Mesenchymal stem cell (in vitro differentiated cells and primary cell): ENCODE measurements at places on chromosomes 11 and 22.

- H3K27me3 ChIP-seq = peaks cover 3% of the 10 kb centered on the region
- no peaks in the 10 kb centered on the region for H3K4me1 ChIP-seq
- no peaks in the 10 kb centered on the region for H3K36me3 ChIP-seq
- no peak for DNase-seq
- H3K4me3 ChIP-seq = no peak overlapping the region
These were observed 77.6 kb downstream of the LIF start for GRCh38 chr22:30169002-30169401.

DNA sequence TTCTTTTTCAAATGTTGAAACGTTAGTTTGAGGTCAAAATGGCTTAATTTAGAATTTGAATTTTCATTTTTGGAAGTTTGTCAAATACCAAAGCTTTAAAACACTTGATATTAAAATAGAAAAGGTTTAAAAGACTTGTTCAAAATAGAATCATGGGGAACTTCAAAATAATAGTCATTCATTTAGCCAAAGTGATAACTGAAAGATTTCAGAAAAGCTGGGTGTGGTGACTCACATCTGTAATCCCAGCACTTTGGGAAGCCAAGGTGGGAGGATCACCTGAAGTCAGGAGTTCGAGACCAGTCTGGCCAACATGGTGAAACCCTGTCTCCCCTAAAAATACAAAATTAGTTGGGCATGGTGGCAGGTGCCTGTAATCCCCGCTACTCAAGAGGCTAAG is 10.9 kb downstream of the GSTP1 start:
- no peaks in the 10 kb centered on the region for H3K36me3 ChIP-seq
- no peak for DNase-seq
- peaks cover 21% of the 10 kb centered on the region for H3K27me3 ChIP-seq
- no peak overlapping the region for H3K4me3 ChIP-seq

- H3K36me3 ChIP-seq = peaks cover 46% of the 10 kb centered on the region
- no peak for DNase-seq
- H3K4me3 ChIP-seq = no peak overlapping the region
- H3K27me3 ChIP-seq = no peaks in the 10 kb centered on the region
These were observed 45.6 kb upstream of the CHRM4 start for GRCh38 chr11:46437122-46437689.

DNA sequence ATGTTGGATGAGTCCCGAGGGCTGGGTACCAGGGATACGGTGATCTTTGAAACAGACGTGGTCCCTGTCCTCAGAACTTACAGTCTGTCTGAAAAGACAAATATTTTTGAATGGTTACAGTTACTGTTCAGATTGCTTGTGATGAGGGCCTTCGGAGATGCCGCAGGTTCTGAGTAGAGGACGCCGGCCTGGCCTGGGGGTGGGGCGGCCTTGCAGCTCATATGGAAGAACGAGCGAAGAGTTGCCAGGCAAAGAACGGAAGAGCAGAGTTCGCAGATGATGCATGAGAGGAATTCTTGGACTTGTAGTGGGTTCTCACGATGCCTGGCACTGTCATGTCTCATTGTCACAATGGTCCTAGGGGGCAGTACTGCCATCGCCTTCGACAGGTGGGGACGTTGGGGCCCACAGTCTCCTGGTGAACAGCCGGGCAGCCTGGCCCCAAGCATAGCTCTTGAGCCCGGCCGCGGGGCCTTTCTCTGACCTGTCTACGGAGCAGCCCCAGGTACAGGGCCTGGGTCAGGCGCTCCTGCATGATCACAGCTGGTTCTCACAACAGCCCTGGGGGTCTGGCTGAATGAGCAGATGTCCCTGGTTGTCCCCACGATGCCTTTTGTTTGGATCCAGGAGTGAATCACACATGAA is 60.9 kb upstream of the PARVG start:
- H3K4me3 ChIP-seq = no peak overlapping the region
- no peaks in the 10 kb centered on the region for H3K27me3 ChIP-seq
- no peaks in the 10 kb centered on the region for H3K4me1 ChIP-seq
- H3K36me3 ChIP-seq = peaks cover 10% of the 10 kb centered on the region
- DNase-seq = no peak
- H3K27ac ChIP-seq = no peak overlapping the region

DNA sequence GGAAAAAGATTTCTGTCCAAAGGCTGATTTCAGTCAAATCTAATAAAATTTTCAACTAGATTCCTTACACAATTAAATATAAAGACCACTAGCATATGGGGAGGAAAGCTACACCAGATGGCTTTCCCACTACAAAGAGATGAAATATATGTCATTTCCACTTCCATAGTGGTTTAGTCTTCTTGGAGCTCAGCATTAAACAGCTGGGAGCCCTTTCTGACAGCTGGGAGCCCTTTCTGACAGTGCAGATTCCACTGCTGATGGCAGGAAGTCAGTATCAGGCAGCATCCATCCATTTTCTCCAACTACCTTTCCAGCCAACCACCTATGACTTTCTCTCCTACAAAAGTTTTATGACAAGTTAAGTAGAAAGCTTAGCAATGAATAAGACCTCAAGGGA is 177.9 kb downstream of the RRAS2 start:
- H3K36me3 ChIP-seq = no peaks in the 10 kb centered on the region
- DNase-seq = no peak
- no peak overlapping the region for H3K4me3 ChIP-seq
- H3K27ac ChIP-seq = no peak overlapping the region

DNA sequence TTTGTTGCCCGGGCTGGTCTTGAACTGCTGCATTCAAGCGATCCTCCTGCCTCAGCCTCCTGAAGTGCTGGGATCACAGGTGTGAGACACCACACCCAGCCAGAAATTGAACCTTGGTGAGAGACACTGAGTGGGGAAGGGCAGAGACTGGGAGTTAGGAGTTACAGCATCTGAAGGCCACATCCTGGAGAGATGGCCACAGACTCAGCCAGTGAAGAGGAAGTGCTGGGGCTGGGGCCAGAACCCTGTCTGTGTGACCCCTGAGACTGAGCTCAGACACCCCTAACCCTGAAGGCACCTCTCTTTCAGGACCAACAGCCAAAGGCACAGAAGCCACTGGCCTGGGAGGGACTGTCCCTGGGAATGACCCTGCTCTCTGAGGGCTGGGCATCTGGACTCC is 33.8 kb downstream of the TXN2 start:
- H3K4me1 ChIP-seq = peaks cover 26% of the 10 kb centered on the region
- no peak overlapping the region for H3K27ac ChIP-seq
- no peak for DNase-seq
- H3K27me3 ChIP-seq = no peaks in the 10 kb centered on the region
- H3K4me3 ChIP-seq = no peak overlapping the region
- H3K36me3 ChIP-seq = no peaks in the 10 kb centered on the region

DNA sequence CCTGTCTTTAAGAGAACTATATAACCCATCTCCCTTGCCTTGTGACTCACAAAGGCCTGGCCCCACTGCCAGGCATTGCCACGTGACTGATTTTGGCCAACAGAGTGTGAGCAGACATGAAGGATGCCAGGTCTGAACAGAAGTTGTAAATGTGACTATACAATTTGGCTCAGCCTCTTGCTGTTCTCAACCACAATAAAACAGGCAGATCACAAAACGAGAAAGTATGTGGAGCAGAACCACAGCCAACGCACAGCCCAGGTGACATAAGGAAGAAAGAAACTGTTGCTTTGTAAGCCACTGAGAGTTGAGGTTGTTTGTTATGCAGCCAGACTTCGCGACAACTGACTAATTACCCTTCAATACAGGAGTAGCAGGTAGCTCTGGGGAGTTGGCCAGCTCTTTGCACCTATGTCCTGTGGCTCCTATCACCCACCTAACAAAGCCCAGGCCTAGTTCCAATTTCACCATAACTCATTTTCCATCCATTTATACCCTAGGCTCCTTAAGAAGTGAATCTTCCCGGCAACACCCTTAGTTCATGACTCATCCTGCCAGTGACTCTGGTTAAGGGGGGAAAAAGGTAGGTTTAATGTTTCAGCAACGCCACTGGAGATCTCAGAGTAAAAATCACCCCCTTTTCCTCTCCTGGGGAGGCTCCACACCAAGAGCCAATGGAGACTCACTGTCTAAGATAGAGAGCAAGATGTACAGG is 53.7 kb downstream of the GALNT18 start:
- H3K27ac ChIP-seq = no peak overlapping the region
- peaks cover 30% of the 10 kb centered on the region for H3K27me3 ChIP-seq
- H3K36me3 ChIP-seq = no peaks in the 10 kb centered on the region
- peak; percentile 15 for DNase-seq

DNA sequence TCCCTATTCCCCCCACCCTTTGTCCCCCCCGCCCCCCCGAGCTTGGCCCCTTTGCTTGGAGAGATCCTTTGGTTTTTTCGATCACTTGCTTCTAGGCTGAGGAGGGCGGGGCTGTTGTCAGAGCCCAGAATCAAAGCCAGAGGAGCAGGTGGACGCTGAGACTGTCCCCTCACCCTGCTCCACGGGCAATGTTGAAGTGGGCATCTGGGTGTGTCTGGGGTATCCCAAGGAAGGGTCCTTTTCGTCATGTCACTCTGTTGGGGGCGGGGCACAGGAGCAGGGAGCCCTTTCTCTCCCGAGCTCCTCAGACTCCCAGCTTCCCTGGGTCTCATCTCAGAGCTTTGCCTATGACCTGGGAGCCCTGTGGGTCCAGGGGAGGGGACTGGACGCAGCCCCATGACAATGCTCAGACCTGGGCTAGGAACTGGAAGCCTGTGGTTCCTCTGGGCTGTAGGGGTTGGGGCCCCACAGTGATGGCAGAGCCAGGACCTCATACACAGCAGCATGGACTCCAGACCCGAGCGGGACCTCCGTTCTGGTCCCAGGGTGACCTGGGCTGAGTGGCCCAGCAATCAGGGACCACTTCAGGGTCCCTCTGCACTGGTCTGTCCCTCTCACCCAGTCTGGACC is 2.9 kb upstream of the APOBEC3A start:
- peaks cover 88% of the 10 kb centered on the region for H3K27me3 ChIP-seq
- H3K36me3 ChIP-seq = no peaks in the 10 kb centered on the region
- H3K27ac ChIP-seq = no peak overlapping the region
- DNase-seq = no peak

- H3K4me3 ChIP-seq = no peak overlapping the region
- no peaks in the 10 kb centered on the region for H3K4me1 ChIP-seq
- H3K27ac ChIP-seq = no peak overlapping the region
These were observed 34.2 kb downstream of the DNHD1 start for GRCh38 chr11:6531267-6531752.

DNA sequence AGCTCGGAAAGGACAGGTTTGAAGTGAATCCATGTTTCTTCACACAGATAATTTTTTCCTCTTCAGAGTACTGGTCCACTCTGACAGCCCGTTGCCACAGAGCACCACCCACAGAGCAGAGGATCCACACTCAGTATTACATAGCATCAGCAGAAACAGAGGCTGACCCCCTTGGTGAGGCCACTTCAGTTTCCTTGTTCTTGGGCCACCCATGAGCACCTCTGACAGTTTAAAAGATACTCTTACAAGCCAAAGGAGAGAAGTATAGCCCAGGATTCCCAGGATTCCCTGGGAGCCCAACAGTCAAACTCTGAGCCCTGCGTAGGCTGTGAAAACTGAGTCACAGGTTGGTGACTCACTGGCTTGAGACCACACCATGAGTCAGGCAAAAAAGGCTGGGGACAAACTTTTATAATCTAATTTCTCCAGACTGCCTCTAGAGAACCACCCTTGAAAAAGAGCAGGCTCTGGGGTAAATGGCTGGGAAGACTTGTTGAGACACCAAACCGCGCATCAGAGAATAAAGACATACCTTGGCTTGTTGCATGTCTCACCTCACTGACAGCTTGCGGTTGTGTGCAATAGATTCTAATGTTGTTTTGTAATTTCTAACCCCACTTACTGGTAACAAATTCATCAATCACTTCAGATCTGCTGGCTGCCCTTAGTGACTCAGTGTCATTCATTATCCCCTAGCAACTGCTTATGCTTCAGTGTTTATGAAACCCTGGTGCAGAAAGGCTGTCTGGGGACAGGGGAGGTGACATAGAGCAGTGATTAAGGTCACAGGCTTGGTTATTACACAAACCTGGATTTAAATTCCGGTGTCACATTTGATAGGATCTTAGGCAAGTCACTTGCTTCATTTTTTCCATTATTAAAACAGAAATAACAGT is 56.9 kb upstream of the PRSS23 start:
- H3K36me3 ChIP-seq = no peaks in the 10 kb centered on the region
- peaks cover 22% of the 10 kb centered on the region for H3K4me1 ChIP-seq
- no peaks in the 10 kb centered on the region for H3K27me3 ChIP-seq
- peak; percentile 99 for DNase-seq
- H3K27ac ChIP-seq = peak overlapping the region; percentile 97

- peaks cover 16% of the 10 kb centered on the region for H3K4me1 ChIP-seq
- H3K4me3 ChIP-seq = no peak overlapping the region
- no peaks in the 10 kb centered on the region for H3K27me3 ChIP-seq
- no peak overlapping the region for H3K27ac ChIP-seq
- DNase-seq = no peak
These were observed 4.4 kb upstream of the ZNRD2 start for GRCh38 chr11:65565624-65566453.

DNA sequence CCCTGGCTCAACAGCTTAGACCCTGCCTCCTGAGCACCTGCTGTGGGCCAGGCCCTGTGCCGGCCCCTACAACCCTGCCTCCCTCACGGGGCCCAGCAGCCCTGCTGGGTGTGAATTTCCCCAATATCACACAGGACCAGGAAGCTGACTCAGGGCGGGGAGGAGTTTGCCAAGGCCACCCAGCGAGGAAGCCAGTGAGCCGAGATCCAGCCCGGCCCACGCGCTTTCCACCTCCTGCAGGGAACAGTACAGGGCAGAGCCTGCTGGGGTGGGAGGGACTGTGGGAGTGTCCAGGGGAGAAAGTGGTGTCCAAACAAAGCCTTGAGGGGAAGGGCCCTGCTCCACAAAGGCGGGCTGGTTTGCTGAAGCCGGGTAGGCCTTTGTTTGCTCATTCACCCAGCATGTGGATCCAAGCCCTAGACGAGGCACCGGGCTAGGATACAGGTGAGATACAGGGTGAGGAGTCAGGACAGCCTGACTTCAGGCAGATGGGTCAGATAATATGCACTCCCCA is 26.8 kb downstream of the RPL3 start:
- H3K27me3 ChIP-seq = peaks cover 38% of the 10 kb centered on the region
- H3K4me3 ChIP-seq = no peak overlapping the region
- no peaks in the 10 kb centered on the region for H3K36me3 ChIP-seq
- peaks cover 63% of the 10 kb centered on the region for H3K4me1 ChIP-seq
- peak; percentile 91 for DNase-seq

GRCh38 chr11:128893578-128894285 is 2.6 kb downstream of the KCNJ5 start:
- H3K27ac ChIP-seq = no peak overlapping the region
- no peak for DNase-seq
- H3K27me3 ChIP-seq = peaks cover 38% of the 10 kb centered on the region
- H3K36me3 ChIP-seq = no peaks in the 10 kb centered on the region
- peaks cover 10% of the 10 kb centered on the region for H3K4me1 ChIP-seq

GRCh38 chr11:19891022-19891421 is 178.4 kb downstream of the NAV2 start:
- H3K36me3 ChIP-seq = peaks cover 94% of the 10 kb centered on the region
- H3K4me3 ChIP-seq = no peak overlapping the region
- H3K27ac ChIP-seq = peak overlapping the region; percentile 86
- H3K4me1 ChIP-seq = peaks cover 9% of the 10 kb centered on the region
- DNase-seq = no peak

GRCh38 chr22:50671641-50672040 is 982 bp upstream of the SHANK3 start:
- H3K4me1 ChIP-seq = peaks cover 27% of the 10 kb centered on the region
- peaks cover 43% of the 10 kb centered on the region for H3K27me3 ChIP-seq
- H3K27ac ChIP-seq = no peak overlapping the region
- no peak for DNase-seq
- no peak overlapping the region for H3K4me3 ChIP-seq
